Osteoblast (primary cell): ENCODE measurements at places on chromosomes 16 and 17. TPM values are rescaled to one million over a fixed set of nuclear protein-coding genes. Genes with fewer than 3 reads are reported as not detected.
A peak's percentile ranks its signal among the peaks of the same experiment; 100 is the strongest.

- H3K36me3 ChIP-seq, result no peaks in the 10 kb centered on the region
- H3K4me1 ChIP-seq, result no peaks in the 10 kb centered on the region
- DNase-seq, result peak; percentile 87
Measured at GRCh38 chr16:3045758-3046640, at the start of gene MMP25. Gene MMP25 (plus strand): TSS chr16:3046561. CDS start chr16:3046918, 357 bp downstream.

DNA sequence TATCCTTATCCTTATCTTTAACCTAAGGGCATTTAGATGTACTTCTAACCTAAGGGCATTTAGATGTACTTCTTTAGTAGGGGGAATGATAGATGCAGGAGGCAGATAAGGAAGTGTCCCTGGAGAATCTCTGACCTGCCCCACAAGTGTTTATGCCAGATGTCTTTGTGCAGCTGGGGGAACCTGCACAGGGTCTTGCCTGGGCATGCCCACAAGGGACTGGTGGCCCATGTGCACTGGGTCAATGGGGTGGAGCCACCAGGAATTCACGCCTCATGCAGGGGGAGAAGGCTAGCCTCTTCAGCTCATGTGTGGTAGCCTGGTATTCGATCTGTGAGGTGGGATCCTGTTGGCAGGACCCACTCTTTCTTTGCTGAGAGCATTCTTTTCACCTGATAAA lies 38.0 kb downstream of the CA10 start:
- DNase-seq, result no peak
- H3K4me1 ChIP-seq, result no peaks in the 10 kb centered on the region
- H3K27ac ChIP-seq, result no peak overlapping the region
- H3K36me3 ChIP-seq, result no peaks in the 10 kb centered on the region
- no peaks in the 10 kb centered on the region for H3K27me3 ChIP-seq

DNA sequence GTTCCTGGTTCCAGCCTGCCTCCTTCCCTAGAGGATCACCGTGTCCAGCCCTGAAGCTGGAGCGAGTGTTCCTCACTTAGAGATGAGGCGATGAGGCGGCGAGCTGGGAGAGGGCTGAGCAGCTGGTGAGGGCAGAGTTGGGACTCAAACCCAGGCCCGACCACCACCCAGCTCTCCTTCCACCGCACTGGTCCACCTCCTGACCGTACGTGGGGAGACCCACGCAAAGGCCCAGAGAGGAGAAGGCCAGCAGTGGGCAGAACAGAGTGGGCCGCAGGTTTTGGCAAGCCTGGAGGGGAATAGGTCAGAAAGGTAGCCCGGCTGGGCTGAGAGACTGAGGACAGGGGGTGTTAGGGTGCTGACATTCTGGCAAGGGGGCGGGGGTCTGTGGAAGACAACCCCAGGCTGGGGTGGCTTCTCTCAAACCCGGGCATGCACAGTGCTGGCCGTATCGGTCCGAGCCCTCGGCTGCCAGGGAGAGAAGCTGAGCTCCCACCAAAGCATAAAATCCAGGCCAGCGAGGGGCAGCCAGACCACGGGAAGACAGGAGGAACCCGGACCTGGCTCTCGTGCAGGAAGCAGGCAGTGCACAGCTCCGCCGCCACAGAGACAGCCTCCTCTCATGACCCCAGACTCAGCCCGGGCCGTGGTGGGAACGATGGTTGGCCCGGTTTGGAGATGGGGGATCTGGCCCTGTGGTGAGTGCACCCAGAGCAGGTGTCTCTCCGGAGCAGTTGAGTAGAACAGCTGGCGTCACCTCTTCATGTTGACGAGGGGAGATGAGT lies 24.9 kb downstream of the MLYCD start:
- peaks cover 25% of the 10 kb centered on the region for H3K4me1 ChIP-seq
- H3K36me3 ChIP-seq, result peaks cover 9% of the 10 kb centered on the region
- DNase-seq, result peak; percentile 22
- H3K27me3 ChIP-seq, result no peaks in the 10 kb centered on the region
- no peak overlapping the region for H3K27ac ChIP-seq

GRCh38 chr17:35664685-35665084 lies 66.8 kb upstream of the RASL10B start:
- H3K36me3 ChIP-seq, result peaks cover 8% of the 10 kb centered on the region
- DNase-seq, result no peak
- peaks cover 8% of the 10 kb centered on the region for H3K4me1 ChIP-seq
- no peak overlapping the region for H3K4me3 ChIP-seq

DNA sequence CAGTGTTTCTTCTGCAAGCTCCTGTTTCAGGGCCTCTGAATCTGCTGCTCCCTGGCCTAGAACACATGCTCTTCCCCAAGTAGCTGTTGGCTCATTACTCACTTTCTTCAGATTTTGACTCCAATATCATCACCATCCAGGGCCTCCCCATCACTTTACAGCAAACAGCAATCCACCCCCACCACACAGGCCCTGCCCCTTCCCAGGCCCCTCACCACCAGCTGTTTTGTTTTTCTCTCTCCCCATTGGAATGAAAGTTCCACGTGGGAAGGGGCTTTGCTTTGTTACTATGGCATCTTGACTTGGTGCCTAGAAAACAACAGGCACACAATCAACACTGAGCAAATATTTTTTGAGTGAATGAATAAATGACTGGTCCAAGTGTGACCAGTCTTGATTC lies 4.0 kb downstream of the TMEM170A start:
- H3K27ac ChIP-seq, result no peak overlapping the region
- H3K4me1 ChIP-seq, result no peaks in the 10 kb centered on the region
- H3K4me3 ChIP-seq, result no peak overlapping the region
- peak; percentile 82 for DNase-seq
- no peaks in the 10 kb centered on the region for H3K36me3 ChIP-seq
- no peaks in the 10 kb centered on the region for H3K27me3 ChIP-seq

DNA sequence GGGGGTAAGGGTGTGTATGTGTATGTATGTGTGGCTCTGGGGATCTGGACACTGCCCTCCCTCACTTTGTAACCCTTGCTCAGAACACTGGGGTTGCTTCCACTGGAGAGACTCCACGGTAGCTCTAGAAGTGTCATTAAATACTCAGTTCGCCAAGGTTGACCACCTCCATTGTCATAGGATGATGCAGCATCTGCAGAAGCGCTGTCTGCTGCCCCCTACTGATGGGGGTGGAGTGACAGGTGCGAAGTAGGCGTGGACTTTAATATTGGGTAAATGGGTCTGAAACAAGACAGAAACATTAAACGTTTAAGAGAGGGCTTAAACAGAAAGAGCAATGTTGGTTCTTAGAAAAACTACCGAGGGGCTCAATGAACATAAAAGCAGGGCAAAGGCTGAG lies 35.5 kb upstream of the STAC2 start:
- no peaks in the 10 kb centered on the region for H3K27me3 ChIP-seq
- H3K4me3 ChIP-seq, result no peak overlapping the region
- H3K4me1 ChIP-seq, result no peaks in the 10 kb centered on the region
- DNase-seq, result no peak
- no peak overlapping the region for H3K27ac ChIP-seq

- H3K27me3 ChIP-seq, result no peaks in the 10 kb centered on the region
- no peak overlapping the region for H3K27ac ChIP-seq
- H3K36me3 ChIP-seq, result no peaks in the 10 kb centered on the region
- no peak overlapping the region for H3K4me3 ChIP-seq
- no peaks in the 10 kb centered on the region for H3K4me1 ChIP-seq
Measured at GRCh38 chr17:70375813-70376770, 206.8 kb downstream of the KCNJ2 start.

- H3K4me1 ChIP-seq, result peaks cover 25% of the 10 kb centered on the region
- no peaks in the 10 kb centered on the region for H3K27me3 ChIP-seq
- peak overlapping the region; percentile 83 for H3K27ac ChIP-seq
- H3K36me3 ChIP-seq, result peaks cover 59% of the 10 kb centered on the region
Measured at GRCh38 chr17:47603830-47604597, 45.7 kb upstream of the KPNB1 start.

GRCh38 chr16:73274140-73274539 lies 226.2 kb upstream of the ZFHX3 start:
- no peaks in the 10 kb centered on the region for H3K27me3 ChIP-seq
- no peaks in the 10 kb centered on the region for H3K36me3 ChIP-seq
- no peak overlapping the region for H3K4me3 ChIP-seq
- H3K27ac ChIP-seq, result no peak overlapping the region
- H3K4me1 ChIP-seq, result no peaks in the 10 kb centered on the region

GRCh38 chr16:28163699-28164098 lies 48.1 kb downstream of the XPO6 start:
- DNase-seq, result no peak
- peaks cover 35% of the 10 kb centered on the region for H3K4me1 ChIP-seq
- H3K4me3 ChIP-seq, result no peak overlapping the region

DNA sequence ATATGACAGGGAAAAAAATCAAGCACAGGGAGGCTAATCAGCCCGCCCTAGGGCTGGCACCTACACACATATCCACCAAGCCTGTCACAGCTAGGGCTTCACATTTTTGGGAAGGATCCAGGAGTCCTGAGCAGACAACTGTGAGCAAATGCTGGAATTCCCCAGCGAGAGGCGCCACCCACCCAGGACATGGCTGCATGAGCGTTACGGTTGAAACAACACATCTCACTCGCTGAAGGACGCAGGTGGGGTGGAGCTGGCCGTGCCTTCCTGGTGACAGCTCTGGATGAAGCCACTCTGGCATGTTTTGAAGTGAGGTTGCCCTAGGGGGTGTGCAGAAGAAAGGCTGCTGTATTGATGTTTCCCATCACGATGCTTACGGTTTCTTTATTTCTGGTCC lies 315.1 kb upstream of the EEF2KMT start:
- H3K27me3 ChIP-seq, result no peaks in the 10 kb centered on the region
- H3K4me3 ChIP-seq, result no peak overlapping the region
- no peaks in the 10 kb centered on the region for H3K36me3 ChIP-seq
- H3K27ac ChIP-seq, result no peak overlapping the region
- H3K4me1 ChIP-seq, result no peaks in the 10 kb centered on the region

DNA sequence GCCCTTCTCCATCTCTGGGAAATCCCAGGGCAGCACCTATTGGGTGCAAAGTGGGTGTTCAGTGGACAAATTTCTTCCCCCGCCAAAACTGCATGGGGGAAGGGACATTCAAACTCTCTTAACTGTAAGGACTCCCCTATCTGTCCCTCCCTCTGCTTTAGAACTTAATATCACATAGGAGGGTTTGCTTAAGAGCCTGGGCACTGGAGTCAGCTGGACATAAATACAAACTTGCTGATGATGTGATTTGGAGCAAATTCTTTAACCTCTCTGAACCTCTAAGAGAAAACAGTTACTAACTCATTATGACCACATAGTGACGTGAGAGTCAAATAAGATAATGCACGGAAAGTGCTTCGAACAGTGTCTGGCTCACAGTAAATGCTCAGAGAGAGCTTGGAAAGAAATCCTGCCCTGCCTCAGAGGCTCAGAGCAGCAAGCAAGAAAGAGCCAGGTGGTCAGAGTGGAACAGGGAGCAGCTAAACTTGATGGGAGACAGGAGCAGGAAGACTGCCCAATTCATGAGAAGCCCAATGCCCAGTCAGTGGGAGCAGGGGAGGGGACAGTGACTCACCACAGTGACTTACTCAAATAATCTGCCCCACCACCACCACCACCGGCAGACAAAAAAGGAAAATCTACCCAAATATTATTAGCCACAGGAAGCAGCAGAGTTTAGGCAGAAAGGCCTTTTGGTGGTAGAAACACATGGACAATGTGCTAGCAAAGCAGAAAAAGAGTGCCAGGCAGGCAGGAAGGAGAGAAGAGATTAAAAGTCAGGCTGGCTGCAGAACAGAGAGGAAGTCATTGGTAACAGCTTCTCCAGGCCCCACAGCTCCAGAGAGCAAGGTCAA lies 23.9 kb upstream of the CCL1 start:
- no peak for DNase-seq
- H3K27me3 ChIP-seq, result no peaks in the 10 kb centered on the region
- H3K4me3 ChIP-seq, result no peak overlapping the region

GRCh38 chr17:67434061-67434525 lies 57.0 kb downstream of the PITPNC1 start:
- H3K27me3 ChIP-seq, result no peaks in the 10 kb centered on the region
- H3K4me3 ChIP-seq, result no peak overlapping the region
- DNase-seq, result no peak
- H3K4me1 ChIP-seq, result peaks cover 11% of the 10 kb centered on the region

- no peak for DNase-seq
- no peaks in the 10 kb centered on the region for H3K36me3 ChIP-seq
- no peak overlapping the region for H3K4me3 ChIP-seq
- no peaks in the 10 kb centered on the region for H3K4me1 ChIP-seq
- peaks cover 6% of the 10 kb centered on the region for H3K27me3 ChIP-seq
- H3K27ac ChIP-seq, result no peak overlapping the region
Measured at GRCh38 chr16:27841061-27841801, 222.3 kb downstream of the GSG1L start.

GRCh38 chr16:82782715-82783251 lies 156.0 kb downstream of the CDH13 start:
- H3K4me1 ChIP-seq, result no peaks in the 10 kb centered on the region
- no peaks in the 10 kb centered on the region for H3K27me3 ChIP-seq
- no peak overlapping the region for H3K27ac ChIP-seq
- no peaks in the 10 kb centered on the region for H3K36me3 ChIP-seq

- H3K36me3 ChIP-seq, result peaks cover 3% of the 10 kb centered on the region
- H3K27ac ChIP-seq, result no peak overlapping the region
- no peaks in the 10 kb centered on the region for H3K27me3 ChIP-seq
Measured at GRCh38 chr16:69885722-69886121, 65.4 kb upstream of the CLEC18A start.

GRCh38 chr17:79607940-79608623 lies 2.8 kb downstream of the RBFOX3 start:
- no peak overlapping the region for H3K27ac ChIP-seq
- H3K4me1 ChIP-seq, result no peaks in the 10 kb centered on the region
- DNase-seq, result peak; percentile 98

DNA sequence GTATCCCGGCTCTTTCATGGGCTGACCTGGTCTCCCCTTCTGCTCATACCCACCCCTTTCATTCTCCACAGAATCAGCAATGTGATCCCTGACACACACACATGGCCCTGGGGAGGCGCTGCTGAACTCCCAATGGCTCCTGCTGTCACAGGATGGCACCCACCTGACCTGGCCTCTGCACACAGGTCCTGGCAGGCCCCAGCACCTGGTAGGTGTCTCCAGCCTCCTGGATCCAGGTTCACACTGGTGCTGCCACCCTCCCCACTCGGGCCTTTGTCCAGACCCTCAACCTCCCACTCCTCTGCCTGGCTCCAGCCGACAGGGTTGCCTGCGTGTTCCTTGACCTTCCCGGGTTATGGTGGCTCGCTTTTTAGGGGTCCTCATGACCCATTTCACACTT lies 1.3 kb upstream of the CD300C start:
- H3K27ac ChIP-seq, result no peak overlapping the region
- no peak overlapping the region for H3K4me3 ChIP-seq
- peak; percentile 6 for DNase-seq
- no peaks in the 10 kb centered on the region for H3K4me1 ChIP-seq

- H3K4me3 ChIP-seq, result no peak overlapping the region
- H3K27ac ChIP-seq, result no peak overlapping the region
- peak; percentile 68 for DNase-seq
- no peaks in the 10 kb centered on the region for H3K27me3 ChIP-seq
- H3K36me3 ChIP-seq, result no peaks in the 10 kb centered on the region
- no peaks in the 10 kb centered on the region for H3K4me1 ChIP-seq
Measured at GRCh38 chr17:75308732-75309629, 19.7 kb upstream of the SLC25A19 start.

The KRT25 gene
- not detected in 2 replicates for total RNA-seq

The TBC1D3H gene
- total RNA-seq, result not detected in 2 replicates

The GLOD4 gene
- 39.4 and 43.3 TPM in 2 replicates for total RNA-seq

The ARHGAP44 gene
- 2.9 and 4.3 TPM in 2 replicates for total RNA-seq

The SCNN1B gene
- not detected in 2 replicates for total RNA-seq

The SLC16A5 gene
- 16.3 and 19.2 TPM in 2 replicates for total RNA-seq

The KLHDC4 gene
- 22.1 and 23.3 TPM in 2 replicates for total RNA-seq

The KRTAP4-1 gene
- total RNA-seq, result not detected in 2 replicates

The JMJD6 gene
- 18.8 and 21.5 TPM in 2 replicates for total RNA-seq
